ENCODE measurements at places on chromosomes 12 and 14.

DNA sequence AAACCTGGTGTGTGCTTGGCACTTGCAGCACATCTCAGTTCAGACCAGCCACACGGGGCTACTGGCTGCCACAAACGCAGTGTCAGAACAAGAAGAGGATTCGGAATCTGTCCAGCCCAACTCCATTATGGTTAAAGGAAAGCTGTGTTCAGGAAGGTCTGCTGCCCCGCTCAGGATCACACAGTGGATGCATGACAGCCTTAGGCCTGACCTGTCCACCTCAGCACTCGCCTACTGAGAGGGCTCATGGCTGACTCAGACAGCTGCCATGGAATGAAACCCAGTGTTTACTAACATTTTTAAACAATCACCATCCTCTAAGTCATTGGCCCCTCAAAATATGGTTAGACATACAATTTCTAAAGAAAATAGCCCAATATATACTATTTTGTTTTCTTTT is 5.6 kb upstream of the NIN start:
- DNase-seq: no peak

DNA sequence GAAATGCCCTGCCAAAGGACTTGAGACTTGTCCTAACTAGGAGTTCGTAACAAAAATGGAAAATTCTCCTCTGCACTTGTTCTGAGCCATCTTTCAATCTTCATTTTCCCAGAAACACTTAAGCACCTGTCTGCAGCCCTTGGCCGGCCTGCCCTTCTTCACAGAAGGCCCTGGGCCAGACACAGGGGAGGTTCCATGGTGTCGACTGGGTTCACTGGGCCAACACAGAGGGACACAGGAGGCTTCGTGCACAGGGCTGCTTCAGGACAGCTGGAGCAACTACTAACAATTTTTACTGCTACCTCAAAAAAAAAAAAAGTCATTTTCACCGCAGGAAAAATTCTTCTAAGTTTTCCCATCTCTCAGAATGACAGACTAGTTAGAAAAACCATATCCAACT is 19.6 kb downstream of the NID2 start:
- DNase-seq: no peak

DNA sequence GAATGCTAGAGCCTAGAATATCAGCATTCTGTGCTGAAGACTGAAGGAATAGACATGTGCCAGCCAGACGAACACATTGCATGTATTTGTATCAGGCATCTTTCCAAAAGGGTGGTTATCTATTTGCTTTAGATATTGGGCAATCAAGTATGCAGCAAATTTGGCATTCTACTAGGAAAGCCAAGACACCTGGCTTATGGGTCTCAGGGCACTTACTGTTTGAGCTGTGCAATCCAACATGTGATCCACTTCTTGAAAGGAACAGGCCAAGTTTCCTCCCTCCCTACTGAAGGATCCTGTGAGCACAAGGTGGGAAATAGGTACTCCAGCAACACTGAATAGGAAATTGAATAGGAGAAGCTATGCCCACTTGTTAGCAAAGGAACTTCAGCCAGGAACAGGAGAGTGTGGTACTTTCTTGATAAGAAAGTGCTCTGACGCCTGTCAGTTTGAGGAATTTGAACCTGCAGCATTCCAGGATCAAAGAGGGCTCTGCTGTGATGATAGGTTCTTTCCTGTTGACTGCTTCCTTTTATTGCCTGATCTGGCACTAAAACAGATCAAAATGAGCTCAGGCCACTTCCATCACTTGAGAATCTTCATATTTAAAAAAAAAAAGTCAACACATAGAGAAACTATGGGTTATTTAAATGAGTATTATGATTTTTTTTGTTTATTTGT is 20.6 kb downstream of the OR6S1 start:
- no peak for DNase-seq

DNA sequence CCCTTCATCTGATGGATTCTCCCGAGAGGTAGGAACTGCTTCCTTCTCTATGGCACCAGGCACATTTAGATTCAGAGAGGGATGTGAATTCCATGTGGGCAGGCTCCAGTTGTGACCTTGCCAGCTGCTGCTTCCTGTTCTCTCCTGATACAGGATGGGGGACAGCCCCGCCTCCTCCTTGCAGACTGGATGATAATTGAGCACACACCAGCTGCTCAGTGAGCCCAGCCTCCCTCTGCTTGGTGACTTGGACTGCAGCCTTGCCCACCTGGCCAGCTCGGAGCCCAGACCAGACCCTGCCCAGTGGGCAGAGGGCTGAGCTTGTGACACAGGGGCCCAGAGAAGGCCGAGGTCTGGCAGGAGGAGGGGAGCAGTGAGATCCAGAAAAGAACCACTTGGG is 90.2 kb downstream of the CALM1 start:
- peak; percentile 26 for DNase-seq

- DNase-seq: no peak
Observed at GRCh38 chr14:93741556-93742230, 46.6 kb downstream of the PRIMA1 start.

DNA sequence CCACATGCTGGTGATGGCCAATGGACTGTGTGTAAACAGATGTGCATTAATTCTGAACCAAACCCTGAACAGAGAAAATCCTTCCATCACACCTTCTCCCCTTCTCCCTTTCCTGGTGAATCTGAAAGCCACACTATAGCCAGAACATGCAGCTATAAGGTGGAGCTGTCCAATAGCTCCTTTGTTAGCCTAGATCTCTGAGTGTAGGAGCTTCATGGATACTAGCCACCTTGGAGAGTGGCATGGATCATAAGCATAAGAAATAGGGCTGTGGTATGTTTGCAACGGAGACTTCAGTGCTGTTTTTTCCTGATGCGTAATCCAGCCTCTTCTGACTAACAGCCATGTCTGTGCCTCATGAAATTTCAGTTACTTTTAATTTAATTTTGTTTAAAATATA is 364.5 kb downstream of the BTG1 start:
- DNase-seq: no peak

DNA sequence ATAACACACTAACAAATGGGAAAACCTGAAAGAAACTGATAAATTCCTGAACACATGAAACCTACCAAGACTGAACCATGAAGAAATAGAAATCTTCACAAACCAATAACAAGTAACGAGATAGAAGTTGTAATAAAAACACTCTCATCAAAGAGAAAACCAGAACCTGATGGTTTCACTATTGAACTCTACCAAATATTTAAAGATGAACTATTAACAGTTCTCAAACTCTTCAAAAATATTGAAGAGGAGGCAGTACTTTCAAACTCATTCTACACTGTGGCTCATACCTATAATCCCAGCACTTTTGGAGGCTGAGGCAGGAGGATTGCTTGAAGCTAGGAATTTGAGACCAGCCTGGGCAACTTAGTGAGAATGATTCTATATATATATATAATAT is 48.4 kb upstream of the TMTC2 start:
- DNase-seq: no peak

- DNase-seq: no peak
Observed at GRCh38 chr14:68181519-68182326, 362.1 kb downstream of the RAD51B start.

GRCh38 chr12:27790179-27790578 is 10.1 kb upstream of the MANSC4 start:
- no peak for DNase-seq

- DNase-seq: no peak
Observed at GRCh38 chr12:6250343-6250742, 50.1 kb downstream of the CD9 start.

GRCh38 chr12:47237751-47238211 is 158.0 kb upstream of the AMIGO2 start:
- DNase-seq: no peak

DNA sequence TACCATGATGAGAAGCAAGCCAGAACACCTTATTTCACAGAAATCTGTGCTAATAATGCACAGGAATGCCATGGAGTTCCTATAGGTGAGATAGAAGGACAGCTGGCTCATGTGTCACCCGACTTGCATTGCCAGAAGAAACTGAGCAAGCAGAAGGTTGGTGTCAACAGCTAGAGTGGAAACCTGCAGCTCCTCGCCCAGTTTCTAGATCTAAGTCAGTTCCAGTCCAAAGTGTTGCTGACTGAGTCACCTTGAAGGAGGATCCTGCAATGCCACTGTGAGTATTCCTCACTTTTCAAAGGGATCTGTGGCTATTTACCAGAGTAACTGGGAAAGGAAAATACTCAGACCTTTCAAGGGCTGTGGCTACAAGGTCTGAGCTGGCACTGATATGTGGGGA is 17.1 kb downstream of the CDKL1 start:
- no peak for DNase-seq

DNA sequence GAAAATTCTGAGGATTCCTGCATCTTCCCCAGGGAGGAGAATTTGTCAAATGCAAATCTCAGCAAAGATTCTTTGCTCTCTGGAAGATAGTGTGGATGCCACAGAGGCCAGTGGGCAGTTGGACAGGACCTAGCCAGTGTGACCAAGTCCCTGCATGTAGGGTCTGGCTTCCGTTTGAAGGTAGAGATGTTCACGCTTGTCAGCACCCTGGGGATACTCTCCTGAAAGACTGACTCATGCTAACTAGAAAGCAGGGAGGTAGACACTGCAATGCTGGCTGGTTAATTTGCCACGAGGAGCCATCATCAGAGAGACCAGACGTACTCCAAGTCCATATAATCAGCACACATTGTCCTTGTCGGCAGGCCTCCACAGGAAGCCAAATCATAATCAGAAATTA is 130.1 kb downstream of the SAMD4A start:
- no peak for DNase-seq

GRCh38 chr14:100523131-100523842 is 63.9 kb downstream of the BEGAIN start:
- no peak for DNase-seq

DNA sequence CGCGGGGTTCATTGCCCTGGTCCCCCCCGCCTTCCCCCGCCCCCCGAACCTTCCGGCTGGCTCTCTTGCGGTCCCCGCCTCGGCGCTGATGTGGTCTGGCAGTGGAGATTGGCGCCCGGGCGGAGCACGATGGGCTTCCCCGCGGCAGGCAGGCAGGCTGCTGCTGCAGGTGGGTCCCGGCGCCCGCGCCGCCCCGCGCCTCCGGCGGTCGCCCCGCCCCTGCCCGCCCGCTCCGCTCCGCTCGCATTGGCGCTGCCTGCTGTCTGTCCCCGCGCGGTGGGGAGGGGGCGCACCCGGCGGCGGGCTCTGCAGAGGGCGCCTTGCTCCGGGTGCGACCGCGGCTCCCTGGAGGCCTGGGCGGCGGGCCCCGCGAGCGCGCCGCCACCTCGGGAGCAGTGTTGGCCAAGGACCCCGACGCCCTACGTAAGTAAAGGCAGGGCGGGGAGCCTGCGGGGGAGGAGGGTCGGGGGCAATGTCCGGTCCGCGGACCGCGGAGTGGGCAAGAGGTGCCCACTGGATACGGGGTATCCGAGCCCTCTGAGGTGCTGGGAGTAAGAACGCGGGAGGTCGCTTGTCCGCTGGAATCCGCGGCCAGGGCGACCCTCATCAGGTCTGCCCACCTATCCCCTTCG is at the start of gene AKAP5:
AKAP5 (plus strand) TSS at position 309 of the 632 bp plus-strand sequence. CDS start 2,896 bp downstream, outside the sequence.
- DNase-seq: no peak

- DNase-seq: no peak
Observed at GRCh38 chr12:53871367-53871766, 67.3 kb upstream of the HOXC13 start.

DNA sequence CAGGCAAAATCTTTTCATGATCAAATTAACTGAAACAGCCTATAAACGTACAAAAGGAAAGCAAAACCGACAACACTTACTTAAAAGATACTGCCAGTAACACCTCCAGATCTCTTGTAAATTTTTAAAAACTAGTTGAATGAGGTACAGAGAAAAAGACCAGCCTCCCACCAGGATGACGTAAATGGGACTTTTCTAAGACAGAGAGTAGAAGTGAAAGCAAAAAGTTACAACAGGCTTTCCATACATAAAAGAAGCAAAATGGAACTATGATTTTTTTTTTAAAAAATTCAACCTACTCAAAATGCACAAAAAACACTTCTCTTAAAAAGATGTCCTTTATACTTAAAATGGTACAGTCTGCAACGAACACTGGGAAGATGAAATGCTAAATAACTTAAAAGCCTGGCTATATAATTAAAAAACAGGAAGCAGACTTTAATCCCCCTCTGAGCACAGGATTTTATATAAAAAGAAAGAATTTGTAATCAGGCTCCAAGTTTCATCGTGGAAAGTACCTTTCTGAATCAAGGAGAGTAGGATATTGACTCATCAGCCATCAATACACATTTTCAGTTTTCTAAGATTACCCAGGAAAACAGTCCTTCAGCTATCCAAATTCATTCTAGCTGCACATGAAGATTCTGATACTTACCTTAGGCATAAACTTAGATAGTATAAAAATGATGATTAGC is 14.2 kb upstream of the MYO1A start:
- no peak for DNase-seq

DNA sequence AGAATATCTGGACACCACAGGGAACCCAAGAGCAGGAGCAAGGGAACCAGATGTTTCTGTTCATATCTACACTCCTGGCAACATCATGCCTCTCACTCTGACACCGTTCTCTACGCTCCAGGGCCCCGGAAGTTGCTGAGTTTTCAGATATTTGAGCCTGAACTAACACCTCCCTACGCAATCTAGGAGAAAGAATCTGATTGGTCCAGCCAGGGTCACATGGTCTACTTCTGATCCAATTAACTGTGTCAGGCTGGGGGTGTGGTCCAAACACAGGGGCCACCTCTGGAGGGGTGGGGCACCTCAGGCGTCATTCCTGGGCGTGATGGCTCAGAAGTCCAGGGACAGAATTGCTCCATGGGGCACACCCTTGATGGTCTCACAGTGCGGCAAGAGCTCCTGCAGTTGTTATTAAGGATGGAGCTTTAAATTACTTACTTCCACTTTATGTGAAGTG is 165.5 kb downstream of the PTPN11 start:
- no peak for DNase-seq

DNA sequence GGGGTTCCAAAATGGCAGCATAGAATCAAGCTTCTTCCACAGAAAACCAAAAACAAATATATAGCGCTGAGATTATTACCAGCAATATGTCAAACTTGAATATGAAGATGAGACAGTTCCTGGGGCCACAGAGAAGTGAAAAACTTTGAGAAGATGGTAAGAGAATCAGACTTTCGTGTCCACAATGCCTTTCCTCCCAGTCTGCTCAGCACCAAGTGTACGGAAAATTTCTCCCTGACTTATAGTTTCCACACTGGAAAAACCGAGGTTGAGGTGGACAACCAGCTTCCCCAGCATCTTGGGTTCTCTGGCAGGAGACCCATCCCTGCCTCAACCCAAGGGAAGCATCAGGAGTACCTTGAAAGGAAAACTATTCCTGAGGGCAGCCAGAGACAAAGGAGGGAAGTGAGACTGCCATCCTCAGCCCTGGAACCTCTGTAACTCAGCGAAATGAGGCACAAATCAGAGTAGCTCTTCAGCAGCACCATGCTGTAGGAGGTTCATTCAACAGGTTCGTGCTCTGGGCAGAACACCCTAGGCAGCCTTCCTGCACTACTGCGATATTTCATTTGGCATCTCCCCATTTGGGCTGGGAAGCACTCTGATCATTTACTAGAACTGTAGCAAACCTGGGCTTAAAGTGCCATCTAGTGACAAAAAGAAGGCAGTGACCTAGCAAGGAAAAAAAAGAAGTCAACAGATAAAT is 52.4 kb upstream of the CAPRIN2 start:
- peak; percentile 36 for DNase-seq

- no peak for DNase-seq
Observed at GRCh38 chr14:76138119-76138757, 13.5 kb upstream of the GPATCH2L start.
